Brain microvascular endothelial cell (primary cell): ENCODE measurements at places on chromosomes 6 and 20.

GRCh38 chr6:135922746-135923145 lies 71.2 kb downstream of the PDE7B start:
- no peak for DNase-seq

DNA sequence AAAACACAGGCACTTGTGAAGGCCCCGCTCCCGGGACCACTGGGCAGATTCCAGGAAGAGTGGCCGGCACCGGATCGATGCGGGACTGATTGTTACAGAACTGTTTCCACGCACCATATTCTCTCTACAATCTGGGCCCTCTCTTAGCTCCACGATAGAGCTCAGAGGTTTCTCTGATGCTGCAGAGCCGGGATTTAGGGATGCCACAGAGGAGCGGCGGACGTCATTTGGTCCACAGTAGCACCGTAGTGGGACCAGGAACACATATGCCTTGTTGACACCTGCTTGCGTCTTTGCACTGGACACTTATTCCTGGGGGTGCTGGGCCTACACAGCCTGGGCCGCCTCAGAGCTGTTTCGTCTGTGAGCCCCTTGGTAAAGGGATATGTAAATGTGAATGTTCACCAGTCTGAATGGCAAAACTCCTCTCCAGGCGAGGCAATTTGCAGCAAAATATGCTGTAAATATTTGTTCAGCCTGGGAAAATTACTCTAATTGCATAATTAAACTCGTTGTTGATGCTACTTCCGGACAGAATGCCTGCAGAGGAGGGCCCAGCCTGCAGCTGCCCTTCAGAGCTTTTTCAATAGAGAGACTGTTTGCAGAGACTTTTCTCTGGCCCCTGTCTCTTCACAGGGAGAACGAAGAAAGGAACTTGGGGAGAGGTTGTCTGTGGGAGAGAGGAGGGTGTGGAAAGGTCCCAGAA lies 9.4 kb downstream of the PCK1 start:
- DNase-seq = no peak

- no peak for DNase-seq
These were observed 191.2 kb downstream of the MANEA start for GRCh38 chr6:95768539-95768938.

DNA sequence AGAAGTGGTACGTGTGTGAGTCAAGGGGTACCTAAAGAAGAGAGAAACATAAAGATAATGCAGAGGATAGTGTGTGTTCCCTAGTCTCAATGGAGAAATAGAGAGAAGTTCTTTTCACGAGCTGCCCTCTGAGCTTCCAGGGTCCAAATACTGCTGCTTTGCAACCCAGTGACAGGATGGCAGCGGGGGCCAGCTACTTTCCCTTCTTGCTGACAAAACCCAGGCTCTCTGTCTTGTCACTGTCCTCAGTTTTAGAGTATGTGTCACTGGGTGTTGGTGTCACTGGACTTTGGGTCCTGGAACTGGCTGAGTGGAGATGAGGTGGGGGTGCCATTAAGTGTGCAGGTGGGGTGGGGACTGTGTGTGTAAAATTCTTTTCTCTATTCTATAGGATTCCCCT lies 265.6 kb downstream of the CDC5L start:
- DNase-seq = no peak

- no peak for DNase-seq
These were observed 251.4 kb upstream of the MANEA start for GRCh38 chr6:95325916-95326315.

GRCh38 chr20:3045042-3045815 lies 623 bp upstream of the MRPS26 start:
- DNase-seq = peak; percentile 54

DNA sequence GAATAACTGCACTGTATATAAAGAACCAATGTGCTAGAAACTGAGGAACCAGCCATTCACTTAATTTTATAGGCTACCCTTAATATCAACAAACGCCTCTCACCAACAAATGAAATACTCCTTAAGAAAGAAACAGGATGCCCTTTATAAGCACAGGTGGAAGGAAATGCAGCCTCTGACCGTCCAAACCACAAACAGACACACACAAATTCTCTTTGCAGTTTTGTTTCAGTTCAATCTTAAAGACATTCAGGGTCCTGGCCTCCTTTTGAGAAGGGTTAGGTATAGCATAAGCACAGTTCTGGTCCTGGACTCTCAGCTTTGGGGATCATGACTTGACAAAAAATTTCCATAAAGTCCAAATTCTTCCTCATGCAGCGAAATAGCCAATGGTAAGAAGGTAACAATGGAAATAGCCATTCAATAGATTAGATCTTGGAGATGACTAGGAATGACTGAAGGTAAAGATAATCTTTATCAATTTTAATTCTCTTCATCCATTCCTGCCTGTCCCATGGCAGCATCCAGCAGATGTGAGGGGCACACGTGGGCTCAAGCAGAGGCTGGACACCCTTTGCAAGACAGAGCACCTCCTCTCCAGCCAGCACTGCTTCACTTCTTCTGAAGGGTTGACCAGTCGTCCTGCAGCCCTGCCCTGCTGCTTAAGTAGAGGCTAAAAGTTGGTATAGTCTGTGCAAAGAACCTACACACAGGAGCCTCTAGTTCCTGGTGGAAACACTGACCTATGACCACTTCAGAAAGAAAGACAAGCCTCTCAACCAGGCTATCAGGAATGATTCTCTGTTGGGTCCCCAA lies 123.9 kb downstream of the CD83 start:
- no peak for DNase-seq

DNA sequence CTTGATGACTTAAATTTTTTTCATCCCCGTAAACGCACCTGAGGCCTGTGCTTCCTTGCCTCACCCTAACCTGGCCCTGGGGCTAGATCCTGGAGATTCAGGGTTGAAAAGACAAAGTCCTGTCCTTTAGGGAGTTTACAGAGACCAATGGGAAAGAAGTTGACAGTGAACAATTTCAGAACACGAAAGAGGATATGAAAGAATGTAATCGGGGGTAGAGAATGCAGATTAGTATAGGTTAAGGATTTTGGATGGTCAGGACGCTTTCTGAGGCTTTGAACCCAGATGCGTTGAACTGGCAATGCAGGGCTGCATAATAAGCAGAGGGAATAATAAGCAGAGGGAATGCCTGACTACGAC lies 1.7 kb upstream of the FBXO5 start:
- no peak for DNase-seq

- peak; percentile 40 for DNase-seq
These were observed 103.4 kb upstream of the PDE10A start for GRCh38 chr6:165766457-165766856.

DNA sequence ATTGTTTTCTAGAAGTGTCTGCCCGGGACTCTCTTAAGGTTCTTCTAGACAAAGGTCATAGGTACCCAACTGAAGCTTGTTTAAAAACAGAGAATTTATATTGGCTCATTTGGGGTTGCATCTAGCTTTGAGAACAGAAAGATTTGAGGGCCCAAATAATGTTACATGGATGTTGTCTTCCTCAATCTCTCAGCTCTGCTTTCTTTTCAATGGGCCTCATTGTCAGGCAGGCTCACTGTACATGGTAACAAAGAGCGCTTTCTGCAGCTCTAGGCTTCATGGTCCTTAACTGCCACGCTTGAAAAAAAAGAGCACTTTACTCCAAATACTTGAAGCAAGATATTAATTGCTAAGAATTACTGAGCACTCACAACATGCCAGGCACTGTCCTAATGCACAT lies 22.2 kb downstream of the NHLRC1 start:
- DNase-seq = no peak

GRCh38 chr6:168292826-168293225 lies 26.8 kb downstream of the DACT2 start:
- no peak for DNase-seq

GRCh38 chr20:62285722-62286121 lies 17.1 kb upstream of the ADRM1 start:
- no peak for DNase-seq

- no peak for DNase-seq
These were observed 107.7 kb downstream of the TRDN start for GRCh38 chr6:123529058-123529457.

- DNase-seq = no peak
These were observed 197.1 kb downstream of the CDH4 start for GRCh38 chr20:61449057-61449609.

GRCh38 chr6:3538536-3538935 lies 81.7 kb upstream of the SLC22A23 start:
- DNase-seq = no peak

- no peak for DNase-seq
These were observed 130.8 kb upstream of the CHD6 start for GRCh38 chr20:41748756-41749582.

DNA sequence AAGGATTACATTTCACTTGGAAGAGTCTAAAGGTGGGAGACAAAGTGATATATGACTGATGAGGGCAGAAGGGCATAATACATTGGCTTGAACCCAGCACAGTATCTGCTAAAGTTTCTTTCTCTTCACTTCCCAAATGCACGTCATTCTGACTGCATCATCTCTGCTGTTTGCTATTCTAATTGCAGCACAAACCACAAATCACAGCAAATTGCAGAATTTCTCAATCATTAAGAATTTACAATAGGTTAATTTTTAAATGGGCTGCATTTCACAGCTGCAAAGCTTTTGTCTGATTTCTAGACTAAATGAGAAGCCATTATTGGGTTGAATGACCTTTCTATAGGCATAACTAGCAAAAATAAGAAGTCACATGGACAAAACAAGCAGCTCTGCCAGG lies 337.0 kb downstream of the RNGTT start:
- DNase-seq = no peak

DNA sequence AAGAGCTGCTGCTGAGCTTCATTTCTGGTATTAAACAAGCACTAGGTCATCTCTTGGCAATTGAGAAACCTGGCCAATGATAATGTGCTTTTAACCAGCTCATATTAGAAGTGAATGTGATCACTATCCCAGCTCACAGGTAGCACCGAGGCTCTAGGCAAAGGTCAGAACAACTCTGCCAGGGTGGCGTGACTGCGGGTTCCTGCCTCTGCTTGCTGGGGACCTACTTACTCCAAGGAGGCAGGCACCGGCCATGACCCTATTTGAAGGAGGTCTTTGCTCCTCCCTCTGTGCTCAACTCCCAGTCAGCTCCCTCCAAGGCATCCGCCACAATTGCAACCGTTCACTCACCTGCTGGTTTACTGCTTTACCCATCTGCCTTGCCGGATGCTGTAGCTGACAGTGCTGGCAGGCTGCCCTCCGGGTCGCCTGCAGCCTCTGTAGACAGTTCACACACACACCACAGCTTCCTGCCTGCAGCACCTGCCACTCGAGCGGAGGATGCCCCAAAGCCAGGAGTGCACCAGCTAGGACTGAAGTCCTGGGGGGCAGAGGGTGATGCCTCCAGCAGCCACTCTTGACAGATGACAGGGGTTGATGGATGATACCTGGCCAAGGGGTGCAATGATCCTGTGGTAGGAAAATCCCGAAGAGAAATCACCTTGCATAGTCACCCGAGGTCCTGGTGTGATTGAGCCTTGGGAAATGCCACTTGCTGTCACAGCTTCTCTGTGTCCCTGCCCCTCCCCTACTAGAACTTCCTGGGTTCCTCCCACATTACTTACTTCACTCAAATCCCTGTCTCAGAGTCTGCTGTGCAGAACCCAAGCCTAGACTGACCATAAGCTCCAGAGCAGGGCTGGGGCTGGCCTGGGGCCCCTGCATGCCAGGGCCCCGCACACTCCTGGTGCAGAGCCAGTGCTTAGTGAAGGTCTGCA lies 8.8 kb upstream of the VSX1 start:
- no peak for DNase-seq

DNA sequence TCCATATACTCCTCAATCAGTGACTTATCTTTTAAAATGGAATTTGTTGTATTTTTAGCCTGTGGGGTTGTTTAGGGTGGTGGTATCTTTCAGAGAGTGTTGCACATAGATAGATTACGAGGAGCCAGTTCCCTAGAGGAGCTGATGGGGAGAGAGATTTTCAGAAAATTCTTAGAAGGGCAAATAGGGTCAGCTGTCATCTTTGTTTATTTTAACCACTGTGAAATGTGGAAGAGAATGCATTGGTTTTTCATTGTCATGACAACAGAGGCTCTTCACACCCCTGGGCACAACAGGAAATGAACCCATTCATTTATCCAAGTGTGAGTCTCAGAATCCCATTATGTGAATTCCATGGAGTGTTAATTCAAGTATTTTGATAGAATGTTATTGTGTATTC lies 188.4 kb downstream of the JARID2 start:
- DNase-seq = no peak

DNA sequence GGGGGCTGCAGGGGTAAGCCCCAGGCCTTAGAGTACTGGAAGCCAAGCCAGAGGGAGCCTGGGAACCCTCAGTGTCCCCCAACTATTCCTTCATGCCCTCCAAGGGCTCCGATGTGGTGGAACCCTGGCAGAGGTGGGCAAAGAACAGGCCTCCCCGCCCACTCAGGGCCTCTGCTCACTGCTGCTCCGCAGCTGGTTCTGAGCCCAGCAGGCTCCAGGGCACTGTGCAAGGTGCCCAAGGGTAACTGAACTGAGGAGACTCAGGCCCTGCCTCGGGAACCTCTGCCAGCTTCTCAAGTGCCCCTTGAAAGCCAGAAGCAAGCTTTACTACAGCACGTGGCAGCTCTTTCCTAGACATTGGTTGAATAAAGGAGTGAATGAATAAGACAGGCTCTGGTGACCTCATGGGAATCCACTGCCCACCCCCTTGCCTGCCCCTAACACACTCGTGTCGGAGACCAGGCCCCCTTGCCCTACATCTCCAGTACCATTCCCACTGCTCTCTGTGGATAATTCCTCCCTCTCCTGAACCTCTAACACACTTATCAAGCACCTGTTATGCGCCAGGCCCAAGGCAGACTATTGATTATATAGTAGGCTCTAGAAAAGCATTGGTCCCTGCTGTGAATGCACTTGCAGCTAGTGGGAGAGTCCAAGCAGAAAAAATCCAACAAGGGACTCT lies 55.0 kb downstream of the TOX2 start:
- DNase-seq = no peak

DNA sequence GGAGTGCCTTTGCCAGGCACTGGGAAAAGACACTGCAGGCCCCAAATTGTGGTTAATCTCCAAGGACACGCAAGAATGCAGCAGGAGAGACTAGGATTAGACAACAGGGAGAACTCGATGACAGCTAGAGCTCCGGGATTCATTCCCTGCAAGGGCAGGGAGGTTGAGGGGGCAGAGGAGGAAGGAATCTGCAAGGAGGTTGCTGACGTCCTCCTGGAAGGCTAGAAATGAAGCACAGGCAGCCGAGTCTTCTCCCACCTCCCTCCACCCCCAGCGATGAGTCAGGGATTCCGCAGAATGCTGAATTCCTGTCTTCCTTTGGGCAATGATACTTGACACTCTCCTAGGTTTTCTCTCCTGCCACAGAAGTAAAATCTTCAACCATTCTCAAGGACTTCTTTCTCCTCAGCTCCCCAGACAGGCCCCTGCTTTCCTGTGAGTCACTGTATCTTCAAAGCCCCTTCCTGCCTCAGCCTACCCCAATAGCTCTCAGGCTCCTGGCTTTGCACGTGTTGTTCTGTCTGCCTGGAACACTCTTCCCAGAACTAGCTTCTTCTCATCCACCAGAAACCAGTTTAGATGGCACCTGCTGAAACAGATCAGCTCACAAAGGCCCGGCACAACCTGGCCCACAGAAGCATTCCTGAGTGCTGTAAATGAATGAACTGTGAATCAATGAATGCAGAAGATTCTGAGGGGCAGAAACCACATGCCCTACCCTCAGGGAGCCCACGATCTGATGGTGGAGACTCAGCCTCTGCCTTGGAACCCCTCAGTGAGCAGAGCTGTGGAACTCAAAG lies 85.6 kb downstream of the MRPL14 start:
- DNase-seq = peak; percentile 96
